ENCODE measurements at places on chromosomes 2 and 18.
A peak's percentile ranks its signal among the peaks of the same experiment; 100 is the strongest.

DNA sequence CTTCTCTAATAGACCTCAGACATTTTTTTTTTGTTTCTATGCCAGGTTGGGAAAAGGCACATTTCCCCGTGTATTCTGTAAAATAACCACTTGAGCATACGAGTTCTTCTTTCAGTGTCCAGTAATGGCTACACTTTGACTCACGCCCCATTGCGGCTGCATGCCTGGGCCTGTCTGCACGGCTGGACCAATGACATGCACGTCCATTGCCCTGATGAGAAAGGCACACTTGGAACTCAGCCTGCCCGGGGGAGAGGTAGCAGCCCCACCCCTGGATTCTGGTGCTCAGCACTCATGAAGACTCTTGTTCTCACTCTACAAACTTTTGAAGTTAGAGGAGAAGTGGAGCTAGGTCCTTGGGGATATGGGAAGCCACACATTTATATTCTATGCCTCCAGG is 5.8 kb downstream of the PCARE start:
- DNase-seq, result no peak

GRCh38 chr2:231458368-231458767 is 5.9 kb downstream of the NCL start:
- DNase-seq, result no peak

DNA sequence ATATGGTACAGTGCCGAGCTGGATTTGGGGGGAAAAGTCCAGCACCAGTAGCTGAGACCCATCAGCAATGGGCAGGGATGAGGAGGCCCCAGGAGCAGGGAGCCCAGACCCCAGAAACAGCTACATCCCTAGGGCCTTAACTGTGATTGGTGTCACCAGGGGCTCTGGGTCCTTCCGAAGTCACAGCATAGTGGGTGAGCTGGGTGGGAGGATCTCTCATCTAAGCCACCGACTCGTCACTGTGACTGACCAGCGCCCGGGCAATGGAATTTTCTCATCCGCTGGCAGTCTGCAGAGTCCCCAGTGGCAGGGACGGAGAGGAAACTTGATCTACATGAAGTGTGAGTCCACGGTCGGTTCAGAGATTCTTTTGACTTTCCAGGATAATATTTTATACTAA is 186.5 kb downstream of the SH3BP4 start:
- DNase-seq, result no peak

DNA sequence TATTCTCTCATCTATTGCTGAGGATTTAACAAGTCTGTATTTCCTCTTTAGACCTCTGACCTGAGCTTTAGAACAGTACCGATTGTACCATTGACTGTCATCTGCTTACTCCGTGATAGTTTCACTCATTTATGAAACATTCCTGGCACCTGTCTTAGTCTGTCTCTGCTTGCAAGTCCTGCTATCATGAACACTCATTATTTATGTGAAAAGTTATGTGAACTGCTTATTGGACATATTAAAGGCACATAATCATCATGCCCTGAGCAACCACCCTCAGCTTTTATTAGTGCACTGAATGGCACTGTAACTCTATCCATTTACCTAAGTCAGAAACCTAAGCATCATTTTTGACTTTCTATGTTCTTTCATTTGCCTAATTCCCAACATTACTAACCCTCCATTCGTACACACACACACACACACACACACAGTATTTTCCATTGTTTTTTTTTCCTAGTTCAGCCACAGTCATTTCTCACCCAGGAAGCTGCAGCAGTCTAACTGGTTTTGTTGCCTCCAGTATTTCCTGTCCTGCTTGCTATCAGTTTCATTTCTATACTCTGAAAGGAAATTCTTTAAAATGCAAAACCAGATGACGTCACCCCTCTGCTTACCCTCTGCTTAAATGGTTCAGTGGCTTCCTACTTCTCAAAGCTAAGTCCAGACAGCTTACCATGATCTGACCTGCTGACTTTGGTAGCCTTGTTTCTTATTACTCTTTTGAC is 146.1 kb downstream of the HAUS1 start:
- peak; percentile 67 for DNase-seq

DNA sequence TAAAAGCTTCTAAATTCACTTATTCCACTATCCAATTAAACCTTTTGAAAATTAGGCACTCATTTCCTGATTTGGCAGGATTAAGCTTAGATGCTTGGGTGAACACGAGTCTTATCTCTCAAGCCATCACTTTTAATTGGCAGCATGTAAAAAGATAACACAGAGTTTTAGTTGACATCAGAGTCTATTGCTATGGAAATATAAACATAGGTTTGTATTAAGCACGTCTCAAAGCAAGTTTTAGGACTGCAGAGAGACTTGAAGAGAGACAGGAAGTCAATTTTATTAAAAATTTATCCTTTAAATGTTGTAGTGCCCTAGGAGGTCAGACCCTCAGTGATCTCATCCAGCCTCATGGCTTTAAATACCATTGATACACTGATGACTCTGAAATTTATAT is 5.6 kb downstream of the RBKS start:
- DNase-seq, result no peak

- DNase-seq, result peak; percentile 97
Observed at GRCh38 chr2:235050980-235051351, 99.1 kb downstream of the SH3BP4 start.

GRCh38 chr18:26635466-26635865 is 87.1 kb upstream of the KCTD1 start:
- DNase-seq, result no peak

GRCh38 chr2:151111599-151112278 is 149.9 kb downstream of the RBM43 start:
- peak; percentile 55 for DNase-seq

DNA sequence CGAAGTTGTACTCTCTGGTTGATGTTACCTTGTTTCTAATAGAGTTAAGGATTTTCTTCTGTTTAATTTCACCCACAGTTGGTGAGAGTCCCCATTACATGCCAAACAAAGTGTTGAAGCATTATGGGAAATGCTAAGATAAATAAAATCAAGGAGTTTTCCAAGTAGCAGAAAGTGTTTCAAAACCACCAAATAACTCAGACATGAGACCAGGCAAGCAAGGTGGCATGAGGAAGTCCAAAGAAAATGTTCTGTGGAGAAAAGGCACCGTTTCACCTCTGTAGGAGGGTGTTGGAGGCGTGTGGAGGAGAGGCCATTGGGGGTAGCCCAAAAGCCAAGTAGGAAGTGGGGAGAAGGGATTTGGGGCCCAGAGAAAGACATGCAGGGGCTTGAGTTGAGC is 8.7 kb downstream of the CFAP221 start:
- DNase-seq, result no peak

GRCh38 chr2:38277245-38278116 is 99.6 kb downstream of the ATL2 start:
- DNase-seq, result no peak

- no peak for DNase-seq
Observed at GRCh38 chr2:79260848-79261247, 101.3 kb upstream of the REG3A start.

DNA sequence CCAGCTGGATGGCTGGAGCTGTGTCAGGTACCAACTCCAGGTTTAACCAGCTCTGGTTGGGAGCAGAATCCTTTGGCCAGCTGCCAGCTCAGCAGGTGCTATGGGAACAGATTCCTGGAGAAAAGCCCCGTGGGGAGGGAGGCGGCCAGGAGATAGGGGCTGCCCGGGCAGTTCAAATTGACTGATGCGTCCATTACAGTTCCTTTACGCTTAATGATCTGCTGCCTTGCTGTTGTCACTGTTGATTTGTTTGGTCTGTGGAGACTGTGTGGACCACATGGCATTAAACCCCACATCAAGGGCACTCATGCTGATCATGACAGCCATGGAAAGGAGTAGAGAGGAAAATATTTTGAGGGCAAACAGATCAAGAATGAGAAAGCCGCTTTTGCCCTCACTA is 200.0 kb downstream of the TSN start:
- no peak for DNase-seq

GRCh38 chr2:10382354-10383061 is 65.6 kb downstream of the ODC1 start:
- no peak for DNase-seq

- DNase-seq, result no peak
Observed at GRCh38 chr2:217222309-217222910, 362.5 kb upstream of the TNP1 start.

DNA sequence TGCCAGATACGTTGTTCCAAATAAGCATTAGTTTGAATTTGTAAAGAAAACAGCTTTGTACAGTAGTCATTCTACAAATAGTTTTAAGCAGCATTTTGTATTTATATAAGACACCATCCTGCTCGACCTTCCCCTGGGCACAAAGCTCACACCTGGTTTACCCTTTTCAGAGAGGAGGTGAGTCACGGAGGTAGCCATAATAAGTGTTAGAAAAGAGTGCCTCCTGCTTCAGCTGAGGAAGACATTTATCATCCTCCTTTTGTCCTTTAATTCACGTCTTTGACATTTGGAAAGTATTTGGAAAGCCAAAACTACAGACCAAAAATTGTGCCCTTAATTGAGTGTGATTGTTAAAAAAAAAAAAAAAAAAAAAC is 6.8 kb downstream of the RAB12 start:
- DNase-seq, result no peak

DNA sequence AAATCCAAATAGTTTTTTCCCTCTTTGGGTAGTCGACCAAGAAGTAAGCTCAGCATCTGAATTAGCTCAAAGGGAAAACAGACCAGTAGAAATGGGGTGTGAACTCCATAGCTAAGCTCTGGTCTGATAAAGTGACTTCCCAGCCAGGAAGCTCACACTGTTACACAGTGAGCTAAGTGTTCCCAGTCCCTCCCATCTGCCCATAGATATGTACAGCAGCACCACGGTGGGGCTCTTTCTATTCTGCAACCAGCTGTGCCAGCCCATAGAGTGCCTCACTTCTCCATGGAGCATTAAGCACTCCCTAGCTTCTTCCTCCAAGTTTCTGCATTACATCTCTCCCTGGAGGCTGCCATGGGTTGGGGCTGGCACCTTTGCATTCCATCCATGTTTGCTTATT is 27.6 kb upstream of the NEMP2 start:
- no peak for DNase-seq

DNA sequence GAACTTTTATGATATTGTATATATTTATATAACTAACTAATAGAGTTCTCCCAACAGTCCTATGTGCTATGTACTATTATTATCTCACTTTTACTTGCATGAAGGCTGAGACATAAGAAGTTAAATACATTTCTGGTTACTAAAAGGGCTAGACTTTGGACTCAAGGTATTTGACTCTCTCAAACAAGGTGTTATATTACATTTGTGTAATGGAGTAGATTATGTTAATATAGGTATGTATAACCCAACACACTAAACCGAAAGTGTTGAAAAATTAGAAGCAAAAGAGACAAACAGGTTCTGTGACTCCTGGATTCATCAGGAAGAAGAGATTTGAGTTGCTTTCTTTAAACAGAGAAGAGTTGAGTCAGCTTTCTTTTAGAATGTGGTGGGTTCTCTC is 733.6 kb upstream of the ZEB2 start:
- DNase-seq, result no peak

GRCh38 chr2:111896576-111896975 is 1.8 kb upstream of the MERTK start:
- no peak for DNase-seq

DNA sequence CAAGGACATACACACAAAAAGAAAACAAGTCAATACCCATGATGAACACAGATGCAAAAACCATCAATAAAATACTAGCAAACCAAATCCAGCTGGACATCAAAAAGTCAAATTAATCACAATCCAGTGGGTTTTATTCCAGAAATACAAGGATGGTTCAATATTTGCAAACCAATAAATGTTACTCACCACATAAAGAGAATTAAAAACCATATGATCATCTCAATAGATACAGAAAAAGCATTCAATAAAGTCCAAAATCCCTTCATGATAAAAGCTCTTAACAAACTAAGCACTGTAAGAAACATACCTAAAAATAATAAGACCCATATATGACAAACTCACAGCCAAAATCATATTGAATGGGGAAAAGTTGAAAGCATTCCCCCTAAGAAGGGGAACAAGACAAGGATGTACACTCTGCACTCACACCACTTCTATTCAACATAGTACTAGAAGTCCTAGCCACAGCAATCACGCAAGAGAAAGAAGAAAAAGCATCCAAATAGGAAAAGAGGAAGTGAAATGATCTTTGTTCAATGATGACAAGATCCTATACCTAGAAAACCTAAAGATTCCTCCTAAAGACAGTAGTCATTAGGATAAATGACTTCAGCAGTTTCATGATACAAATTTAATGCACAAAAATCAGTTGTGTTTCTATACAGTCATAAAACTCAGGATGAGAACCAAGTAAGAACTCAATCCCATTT is 62.6 kb downstream of the TRAPPC8 start:
- no peak for DNase-seq

DNA sequence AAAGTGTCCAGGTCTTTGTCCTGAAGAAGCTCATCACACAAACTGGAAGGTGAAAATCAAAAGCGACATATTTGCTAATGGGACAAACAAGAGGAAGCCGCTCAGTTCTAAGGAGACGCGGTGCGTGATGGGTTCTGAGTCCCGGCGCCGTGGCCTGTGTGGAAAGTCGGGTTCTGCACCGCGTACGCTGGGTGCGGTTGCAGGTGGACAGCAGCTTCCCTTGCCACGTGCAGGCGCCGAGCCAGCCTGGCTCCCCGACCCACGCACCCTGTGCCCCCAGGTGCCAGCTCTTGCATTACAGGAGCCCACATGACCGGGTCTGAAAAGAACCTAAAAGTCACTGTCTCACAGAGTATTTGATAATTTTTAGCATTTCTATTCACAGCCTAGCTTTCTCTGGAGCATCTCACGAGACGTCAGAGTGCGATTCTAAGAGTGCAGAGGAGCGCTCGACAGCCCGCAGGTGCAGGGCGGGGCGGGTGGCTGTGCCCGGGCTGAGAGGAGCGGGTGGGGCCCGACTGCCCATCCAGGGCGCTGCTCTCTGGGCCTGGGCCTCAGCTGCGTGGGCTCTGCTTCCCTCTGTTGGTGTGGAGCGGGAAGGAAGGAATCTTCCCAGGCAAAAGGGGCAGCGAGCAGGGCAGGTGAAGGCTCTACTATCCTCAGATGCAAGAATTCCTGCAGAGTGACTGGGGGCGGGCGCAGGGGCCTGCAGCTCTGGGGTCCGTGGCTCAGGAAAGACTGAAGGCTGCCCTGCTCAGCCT is 39.4 kb downstream of the MYT1L start:
- peak; percentile 4 for DNase-seq

- DNase-seq, result no peak
Observed at GRCh38 chr18:45321520-45321919, 293.8 kb upstream of the SLC14A2 start.

- no peak for DNase-seq
Observed at GRCh38 chr18:10414293-10414842, 40.1 kb upstream of the APCDD1 start.
